Erythroblast (primary cell): ENCODE measurements at places on chromosomes 16 and 17.
A peak's percentile ranks its signal among the peaks of the same experiment; 100 is the strongest.

DNA sequence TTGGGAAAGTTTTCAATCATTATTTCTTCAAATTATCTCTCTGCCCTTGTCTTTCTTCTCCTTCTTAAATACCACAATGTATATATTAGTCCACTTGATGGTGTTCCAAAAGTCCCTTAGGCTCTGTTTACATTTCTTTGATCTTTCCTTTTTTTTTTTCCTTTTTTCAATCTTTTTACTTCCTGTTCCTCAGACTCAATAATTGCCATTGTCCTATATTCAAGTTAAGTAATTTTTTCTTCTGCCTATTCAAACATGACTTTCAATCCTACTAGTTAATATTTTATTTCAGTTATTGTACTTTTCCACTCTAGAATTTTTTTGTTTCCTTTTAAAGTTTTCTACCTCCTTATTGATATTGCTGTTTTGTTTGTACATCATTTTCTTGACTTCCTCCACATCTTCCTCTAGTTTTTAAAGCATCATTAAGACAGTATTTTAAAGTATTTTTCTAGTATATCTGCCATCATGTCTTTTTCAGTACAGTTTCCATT lies 15.8 kb upstream of the UQCRC2 start:
- DNase-seq, result no peak

GRCh38 chr16:80695020-80695419 lies 109.4 kb downstream of the CDYL2 start:
- no peak for DNase-seq

GRCh38 chr16:58498341-58499091 lies 1.4 kb upstream of the NDRG4 start:
- no peak for DNase-seq

- DNase-seq, result peak; percentile 8
These were observed 7.0 kb downstream of the NOS2 start for GRCh38 chr17:27793168-27793905.

GRCh38 chr16:12723681-12724080 lies 80.0 kb downstream of the CPPED1 start:
- DNase-seq, result no peak

DNA sequence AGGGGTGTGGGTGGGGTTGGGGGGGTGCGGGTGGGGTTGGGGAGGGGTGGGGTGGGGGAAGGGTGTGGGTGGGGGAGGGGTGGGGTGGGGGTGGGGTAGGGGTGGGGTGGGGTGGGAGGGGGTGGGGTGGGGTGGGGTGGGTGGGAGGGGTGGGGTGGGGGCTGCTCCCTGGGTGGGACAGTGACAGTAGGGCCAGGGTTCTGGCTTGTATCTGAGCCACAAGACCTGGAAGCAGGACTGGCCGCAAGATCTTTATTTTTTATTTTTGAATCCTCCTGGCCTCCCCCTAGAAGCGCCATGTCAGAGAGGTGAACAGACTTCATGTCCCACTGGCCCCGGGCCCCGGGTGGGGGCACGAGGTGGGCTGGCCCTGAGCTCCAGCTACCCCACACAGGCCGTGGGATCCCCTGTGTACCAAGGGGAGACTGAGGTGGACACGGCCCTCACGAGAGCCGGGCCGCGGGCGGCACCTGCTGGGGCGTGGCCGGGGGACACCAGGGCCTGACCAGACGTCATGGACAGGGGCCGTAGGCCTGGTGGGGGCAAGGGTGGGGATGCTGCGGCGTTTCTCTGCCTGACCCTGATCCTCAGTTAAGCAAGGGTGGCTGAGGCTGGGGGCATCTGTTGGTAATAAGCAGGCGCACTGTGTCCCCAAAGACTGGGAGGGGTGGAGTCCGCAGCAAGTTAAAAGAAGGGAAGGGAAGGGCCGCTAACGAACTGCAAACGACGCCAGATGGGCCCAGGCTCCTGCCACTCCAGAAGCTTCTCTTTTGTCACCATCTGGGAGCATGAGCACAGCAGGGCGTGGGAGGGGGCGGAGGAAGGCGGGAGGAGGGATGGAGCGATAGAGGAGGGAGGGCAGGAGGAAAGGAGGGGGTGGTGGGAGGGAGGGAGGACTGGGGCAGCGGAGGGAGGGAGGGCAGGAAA lies 22.3 kb upstream of the PABPN1L start:
- no peak for DNase-seq

DNA sequence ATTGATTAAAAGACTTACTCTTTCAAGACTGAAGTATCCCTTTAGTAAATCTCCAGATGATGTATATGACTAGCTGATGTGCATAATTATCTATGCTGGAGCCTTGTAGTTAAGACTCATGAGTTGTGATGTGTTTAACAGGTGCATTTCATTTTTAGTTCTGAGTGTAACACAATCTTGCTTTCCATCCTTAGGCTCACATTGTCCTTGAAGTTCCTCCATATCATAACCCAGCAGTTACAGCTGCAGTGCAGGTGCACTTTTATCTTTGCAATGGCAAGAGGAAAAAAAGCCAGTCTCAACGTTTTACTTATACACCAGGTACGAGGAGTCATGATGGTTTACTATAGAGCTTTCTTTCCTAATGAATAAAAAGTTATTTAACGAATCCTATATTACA lies 52.9 kb downstream of the ESRP2 start:
- DNase-seq, result no peak

GRCh38 chr17:36707904-36708303 lies 106.5 kb downstream of the MRM1 start:
- DNase-seq, result no peak

GRCh38 chr16:70156207-70156978 lies 17.2 kb upstream of the CLEC18C start:
- DNase-seq, result no peak

- no peak for DNase-seq
These were observed 674.9 kb upstream of the C16orf82 start for GRCh38 chr16:26391833-26392232.

- no peak for DNase-seq
These were observed 29.7 kb upstream of the OR1A2 start for GRCh38 chr17:3167574-3167973.

DNA sequence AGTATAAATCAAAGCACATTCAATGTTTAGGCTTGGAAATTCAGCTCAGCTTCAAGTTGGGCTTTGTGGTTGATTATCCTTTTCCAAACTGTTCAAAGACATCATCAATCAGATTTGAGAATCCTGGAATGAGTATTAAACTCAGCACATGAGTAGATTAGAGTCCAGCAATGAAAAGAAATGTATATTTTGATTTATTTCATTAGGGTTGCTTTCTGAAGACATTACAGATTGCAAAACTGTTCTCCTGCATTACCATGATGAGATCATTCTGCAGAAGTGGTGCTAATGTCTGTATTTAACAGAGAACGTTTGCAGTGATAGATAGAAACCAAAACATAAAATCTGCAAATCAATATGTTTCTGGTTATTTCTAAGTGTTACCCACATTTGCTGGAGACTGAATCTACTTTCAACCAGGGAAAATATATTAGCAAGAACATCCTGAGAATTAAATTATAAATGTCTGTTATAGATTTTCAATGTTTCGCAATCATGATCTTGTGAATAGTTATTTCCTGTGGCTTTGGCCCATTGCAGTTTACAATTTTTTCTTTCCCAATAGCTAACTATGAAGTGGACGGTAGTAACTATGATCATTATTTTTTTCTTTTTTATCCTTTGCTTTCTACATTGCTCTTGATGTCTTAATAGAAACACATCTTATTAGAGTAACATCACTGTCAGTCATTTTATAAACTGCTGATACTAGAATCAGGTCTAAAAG lies 1125.7 kb upstream of the GOT2 start:
- no peak for DNase-seq

DNA sequence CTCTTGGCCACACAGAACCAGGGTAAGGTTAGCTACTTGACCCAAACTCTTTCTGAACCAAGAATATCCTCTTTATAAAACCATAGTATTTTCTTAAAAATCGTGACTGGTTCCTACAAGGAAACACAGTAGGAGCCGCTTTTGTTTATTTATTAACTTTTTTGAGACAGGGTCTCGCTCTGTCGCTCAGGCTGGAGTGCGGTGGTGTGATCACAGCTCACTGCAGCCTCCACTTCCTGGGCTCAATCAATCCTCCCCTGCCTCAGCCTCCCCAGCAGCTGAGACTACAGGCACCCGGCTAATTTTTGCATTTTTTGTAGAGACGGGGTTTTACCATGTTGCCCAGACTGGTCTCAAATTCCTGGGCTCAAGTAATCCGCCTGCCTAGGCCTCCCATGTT lies 14.7 kb upstream of the LITAF start:
- no peak for DNase-seq

DNA sequence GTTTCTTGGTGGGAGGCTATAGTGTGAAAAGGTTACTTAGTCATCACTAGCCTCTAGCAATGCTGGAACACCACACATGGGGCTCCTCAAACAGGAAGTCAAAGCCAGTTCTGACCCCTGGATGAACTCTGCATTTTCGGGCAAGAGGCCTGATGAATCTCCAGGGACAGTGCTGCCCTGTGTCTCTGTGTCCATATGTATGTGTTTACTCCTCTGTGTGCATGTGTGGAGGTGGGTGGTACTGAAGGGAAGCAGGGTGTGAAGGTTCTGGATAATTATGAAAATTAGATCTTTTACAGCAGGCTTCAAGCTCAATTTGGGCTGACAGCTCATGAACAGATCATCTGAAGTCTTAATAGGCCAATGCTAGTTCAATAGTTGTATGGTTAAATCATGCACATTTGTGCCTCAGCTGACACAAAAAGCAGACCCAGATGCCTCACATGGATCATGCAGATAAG lies 133.6 kb downstream of the SNX11 start:
- DNase-seq, result no peak

- no peak for DNase-seq
These were observed 25.4 kb downstream of the MXRA7 start for GRCh38 chr17:76685366-76685765.

DNA sequence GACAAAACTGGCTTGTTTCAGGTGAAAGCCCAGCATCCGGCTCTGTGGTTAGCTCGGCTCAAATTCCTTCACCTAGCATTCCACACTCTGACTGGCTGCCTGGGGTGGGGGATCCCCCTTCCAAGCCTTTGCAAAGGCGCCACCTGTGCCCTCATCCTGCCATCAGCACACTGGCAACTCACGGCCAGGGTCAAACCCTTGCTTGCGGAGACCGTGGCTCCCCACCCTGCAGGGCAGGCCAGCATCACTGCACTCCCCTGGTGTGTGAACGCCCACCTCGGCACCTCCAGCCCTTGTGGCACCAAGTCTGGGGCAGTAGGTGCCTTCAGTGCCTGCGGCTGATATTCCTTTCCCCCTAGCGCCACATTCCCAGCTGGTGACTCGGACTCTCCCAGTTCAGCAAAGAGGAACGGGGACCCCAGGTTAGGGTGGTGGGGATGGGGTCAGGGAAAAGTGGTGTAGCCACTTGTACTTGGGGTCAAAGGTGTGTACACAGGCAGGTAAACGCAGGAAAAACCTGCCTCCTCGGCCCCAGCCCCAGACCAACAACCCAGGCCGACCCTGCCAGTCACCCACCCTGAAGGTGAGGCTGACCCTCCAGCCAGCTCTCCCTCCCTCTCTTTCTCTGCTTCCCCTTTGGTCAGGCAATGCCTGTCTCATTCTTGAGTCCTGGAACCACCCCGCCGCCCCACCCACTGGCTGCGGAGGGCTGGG lies 1.1 kb downstream of the FLII start:
- no peak for DNase-seq

- peak; percentile 57 for DNase-seq
These were observed 69.3 kb downstream of the FTO start for GRCh38 chr16:53773150-53773846.
